ENCODE measurements at places on chromosomes 5 and 9.

- DNase-seq = no peak
Measured at GRCh38 chr5:25515525-25515924, 870.7 kb upstream of the CDH10 start.

DNA sequence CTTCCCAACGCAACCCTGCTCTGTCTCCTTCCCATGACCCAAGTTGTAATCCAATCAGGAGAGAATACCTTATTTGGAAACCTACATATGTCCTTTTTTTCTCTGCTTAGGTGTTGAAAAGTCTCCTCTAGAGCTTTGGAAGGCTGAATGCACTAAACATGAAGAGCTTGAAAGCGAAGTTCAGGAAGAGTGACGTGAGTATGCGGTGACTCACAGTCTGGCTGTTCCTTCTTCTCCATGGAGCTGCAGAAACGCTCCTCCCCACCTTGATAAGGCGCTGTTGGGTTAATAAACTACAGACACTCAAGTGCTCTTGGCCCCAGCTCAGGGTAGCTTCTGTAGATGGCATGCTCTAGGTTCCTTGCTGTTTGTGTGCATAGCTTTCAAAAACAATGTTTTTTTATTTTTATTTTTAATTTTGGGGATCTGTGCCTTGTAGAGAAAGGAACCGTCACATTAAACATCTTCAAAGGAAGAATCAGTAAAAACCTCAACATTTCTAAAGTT lies 30.7 kb downstream of the RAI14 start:
- DNase-seq = no peak

GRCh38 chr5:93570294-93571113 lies 10.5 kb downstream of the NR2F1-AS1 start:
- no peak for DNase-seq

DNA sequence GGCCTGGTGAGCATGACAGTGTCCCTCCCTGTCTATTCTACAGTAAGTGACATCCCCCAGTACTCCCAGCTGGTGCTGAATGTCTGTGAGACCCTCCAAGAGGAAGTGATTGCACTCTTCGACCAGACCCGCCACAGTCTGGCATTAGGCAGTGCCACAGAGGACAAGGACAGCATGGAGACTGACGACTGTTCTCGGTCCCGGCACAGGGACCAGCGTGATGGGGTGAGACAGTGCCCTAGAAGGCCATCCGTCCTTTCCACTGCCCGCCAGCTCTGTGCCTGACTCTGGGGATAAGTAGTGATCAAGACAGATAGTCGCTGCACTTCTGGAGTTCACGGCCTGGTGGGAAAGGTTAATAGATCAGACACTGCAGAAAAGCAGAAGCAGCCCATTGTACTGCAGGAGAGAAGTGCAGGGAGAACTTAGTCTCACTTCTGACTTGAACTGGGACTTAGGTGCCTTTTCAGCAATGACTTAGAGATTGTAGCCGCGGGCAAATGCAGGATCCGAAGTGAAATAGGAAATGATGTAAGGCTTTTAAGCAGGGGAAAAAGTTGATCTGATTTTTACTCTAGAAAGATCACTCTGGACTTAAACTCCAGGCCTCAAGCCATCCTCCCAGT lies 28.4 kb downstream of the SH3GLB2 start:
- DNase-seq = no peak

DNA sequence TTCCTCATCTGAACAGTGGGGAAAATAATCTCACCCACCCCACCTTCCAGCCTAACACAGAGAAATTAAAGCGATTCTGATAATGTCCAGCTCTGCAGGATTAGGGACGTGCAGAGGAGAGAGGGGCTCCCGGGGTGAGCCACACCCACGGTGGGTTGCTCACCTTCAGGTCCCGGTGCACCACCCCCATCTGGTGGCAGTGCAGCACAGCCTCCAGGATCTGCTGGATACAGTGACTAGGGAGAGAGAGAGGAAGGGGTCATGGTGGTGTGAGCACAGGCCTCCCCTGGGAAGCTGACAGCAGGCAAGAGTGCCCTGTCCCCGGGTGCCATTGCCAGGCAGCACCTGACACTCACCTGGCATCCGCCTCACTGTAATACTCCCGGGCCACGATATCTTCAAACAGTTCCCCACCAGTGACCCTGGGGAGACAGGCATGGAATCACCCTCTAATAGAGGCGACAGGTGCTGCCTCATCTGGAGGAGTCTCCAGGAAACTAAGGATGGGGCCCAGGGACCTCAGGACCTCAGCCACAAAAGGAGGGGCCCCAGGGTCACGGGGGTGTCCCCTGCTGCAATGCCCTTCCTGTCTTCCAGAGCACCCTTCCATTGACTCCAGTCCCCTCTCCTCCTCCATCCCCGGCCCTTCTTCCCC lies 33.0 kb downstream of the CAMK2A start:
- no peak for DNase-seq

GRCh38 chr5:142655339-142656267 lies 30.3 kb downstream of the FGF1 start:
- peak; percentile 75 for DNase-seq

- no peak for DNase-seq
Measured at GRCh38 chr9:107547303-107547702, 57.7 kb upstream of the KLF4 start.

GRCh38 chr5:58450018-58450417 lies 9.9 kb downstream of the PLK2 start:
- DNase-seq = no peak

GRCh38 chr9:121825031-121825691 lies 173.7 kb downstream of the DAB2IP start:
- DNase-seq = no peak

- no peak for DNase-seq
Measured at GRCh38 chr5:41176952-41177351, 36.4 kb downstream of the C6 start.

DNA sequence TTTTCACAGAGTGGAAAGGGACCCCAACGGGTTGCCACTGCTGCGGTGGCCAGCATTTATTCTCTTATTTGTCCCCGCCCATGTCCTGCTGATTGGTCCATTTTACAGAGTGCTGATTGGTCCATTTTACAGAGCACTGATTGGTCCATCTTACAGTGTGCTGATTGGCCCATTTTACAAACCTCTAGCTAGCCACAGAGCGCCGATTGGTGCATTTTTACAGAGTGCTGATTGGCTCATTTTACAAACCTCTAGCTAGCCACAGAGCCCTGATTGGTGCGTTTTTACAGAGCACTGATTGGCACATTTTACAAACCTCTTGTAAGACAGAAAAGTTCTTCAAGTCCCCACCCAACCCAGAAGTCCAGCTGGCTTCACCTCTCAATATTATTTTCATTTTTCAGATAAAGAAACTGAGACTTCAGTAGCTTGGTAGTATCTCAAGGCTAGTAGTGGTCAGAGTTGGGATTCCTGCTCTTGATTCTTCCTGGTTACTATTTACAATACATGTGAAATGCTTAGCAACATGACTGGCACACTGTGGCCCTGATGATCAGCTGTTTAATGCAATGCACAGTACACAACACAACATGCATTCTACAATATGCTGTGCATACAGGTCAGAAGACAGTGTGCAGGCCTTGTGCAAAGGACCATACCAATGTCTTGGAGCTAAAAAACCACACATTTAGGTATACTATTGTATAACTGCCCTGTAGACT lies 63.6 kb upstream of the BOD1 start:
- no peak for DNase-seq

GRCh38 chr5:164439799-164440198 lies 934.4 kb downstream of the MAT2B start:
- no peak for DNase-seq

DNA sequence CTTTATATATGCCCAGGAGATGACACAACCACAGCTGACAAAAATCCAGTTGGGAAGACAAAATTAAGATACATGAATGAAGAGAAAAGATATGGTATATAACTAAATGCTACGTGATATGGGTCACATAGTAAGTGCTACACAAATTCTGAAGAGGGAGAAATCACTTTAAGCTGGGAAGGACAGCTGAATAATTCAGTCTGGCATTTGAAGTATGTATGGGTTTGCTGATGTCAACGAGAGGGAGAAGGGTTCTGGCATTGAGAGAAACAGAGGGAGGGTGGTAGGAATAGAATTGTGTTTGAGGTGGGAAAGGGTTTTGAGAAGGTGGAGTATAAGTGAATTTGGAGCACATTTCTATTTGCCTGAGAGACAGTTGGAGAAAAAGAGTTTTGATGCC lies 6.7 kb upstream of the SLIT3 start:
- DNase-seq = no peak

GRCh38 chr9:16803648-16804047 lies 66.8 kb downstream of the BNC2 start:
- no peak for DNase-seq

GRCh38 chr9:114525513-114525912 lies 20.2 kb upstream of the WHRN start:
- no peak for DNase-seq

DNA sequence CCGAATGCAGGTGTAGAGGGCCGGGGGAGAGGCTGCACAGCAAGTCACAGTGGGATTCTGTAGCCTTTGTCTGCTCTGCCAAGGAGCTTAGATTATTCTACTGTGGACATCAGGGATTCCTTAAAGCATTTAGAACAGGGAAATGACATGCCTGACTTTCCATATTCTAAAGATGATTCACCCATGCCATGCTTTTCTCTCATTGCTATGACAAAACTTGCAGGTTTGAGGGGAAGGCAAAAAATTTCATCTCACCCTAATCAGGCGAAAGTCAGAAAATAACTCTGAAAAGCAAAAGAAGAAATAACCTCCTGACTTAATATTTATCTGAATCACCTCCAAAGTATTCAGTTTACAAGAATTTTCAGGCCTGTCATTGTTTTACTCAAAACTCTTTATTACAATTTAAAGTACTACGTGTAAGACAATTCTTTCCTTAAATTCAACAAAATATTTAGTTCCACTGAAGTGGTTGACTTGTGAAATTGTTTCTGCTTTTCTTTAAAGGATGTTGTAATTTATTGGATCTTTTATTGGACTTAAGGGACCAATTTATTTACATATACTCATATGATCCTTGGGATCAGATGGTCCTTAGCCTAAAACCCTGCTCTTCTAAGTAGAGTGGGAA lies 30.0 kb upstream of the GAS1 start:
- DNase-seq = no peak

GRCh38 chr5:34055667-34056066 lies 12.7 kb upstream of the C1QTNF3 start:
- no peak for DNase-seq

DNA sequence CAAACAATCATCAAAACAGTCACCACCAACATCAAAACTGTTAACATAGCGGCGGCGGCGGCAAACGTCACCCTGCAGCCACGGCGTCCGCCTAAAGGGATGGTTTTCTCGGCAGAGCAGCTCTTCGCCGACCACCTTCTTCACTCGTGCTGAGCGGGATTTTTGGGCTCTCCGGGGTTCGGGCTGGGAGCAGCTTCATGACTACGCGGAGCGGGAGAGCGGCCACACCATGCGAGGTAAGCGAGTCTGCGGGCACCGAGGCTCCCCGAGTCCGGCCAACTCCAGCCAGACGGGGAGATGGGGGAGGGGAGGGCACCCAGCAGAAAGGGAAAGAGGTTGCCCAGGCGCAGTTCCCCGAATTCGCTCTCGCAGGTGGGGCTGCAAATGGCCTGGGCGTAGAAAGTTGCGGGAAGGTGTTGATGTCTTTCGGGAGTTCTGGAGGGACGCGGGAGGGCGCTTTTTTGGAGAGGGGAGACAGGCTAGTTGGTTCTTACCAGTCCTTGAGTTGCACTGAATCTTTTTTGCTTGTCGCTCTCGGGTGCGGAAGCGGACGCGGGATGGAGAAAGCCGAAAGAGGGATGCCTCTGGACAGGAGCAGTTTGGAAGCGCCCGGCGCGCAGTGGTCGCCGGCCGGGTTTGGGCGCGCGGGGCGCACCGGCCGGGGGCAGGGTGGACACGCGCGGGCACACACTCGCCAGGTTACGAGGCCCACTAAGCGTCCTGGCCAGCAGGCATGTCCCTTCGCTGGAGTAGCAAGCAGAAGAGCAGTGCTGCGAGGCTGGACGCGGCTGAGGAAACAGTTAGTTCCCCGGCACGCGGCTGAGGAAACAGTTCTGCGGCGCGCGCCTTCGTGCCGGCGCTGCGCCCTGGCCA lies 849 bp downstream of the RORB start:
- no peak for DNase-seq

GRCh38 chr5:78515670-78516069 lies 132.9 kb downstream of the LHFPL2 start:
- no peak for DNase-seq

- DNase-seq = no peak
Measured at GRCh38 chr5:113546703-113547183, 33.2 kb downstream of the YTHDC2 start.

GRCh38 chr9:103407260-103407659 lies 412.1 kb downstream of the CYLC2 start:
- no peak for DNase-seq

- no peak for DNase-seq
Measured at GRCh38 chr5:128649192-128649591, 111.1 kb upstream of the FBN2 start.

DNA sequence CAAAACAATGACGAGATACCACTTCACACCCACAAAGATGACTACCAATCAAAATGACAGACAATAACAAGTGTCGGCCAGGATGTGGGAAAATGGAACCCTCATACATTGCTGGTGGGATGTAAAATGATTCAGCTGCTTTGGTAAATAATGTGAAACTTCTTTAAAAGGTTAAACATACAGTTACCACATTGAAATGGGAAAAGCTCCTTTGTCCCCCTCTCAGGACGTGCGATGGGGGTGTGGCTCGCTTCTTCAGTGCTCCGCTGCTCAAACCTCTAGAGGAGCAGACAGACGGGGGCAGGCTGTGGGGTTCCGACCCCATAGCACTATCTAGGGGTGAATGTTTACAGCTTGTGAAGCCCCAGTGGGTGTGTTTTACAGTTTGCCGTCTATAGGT lies 8.0 kb upstream of the PLPP6 start:
- no peak for DNase-seq

DNA sequence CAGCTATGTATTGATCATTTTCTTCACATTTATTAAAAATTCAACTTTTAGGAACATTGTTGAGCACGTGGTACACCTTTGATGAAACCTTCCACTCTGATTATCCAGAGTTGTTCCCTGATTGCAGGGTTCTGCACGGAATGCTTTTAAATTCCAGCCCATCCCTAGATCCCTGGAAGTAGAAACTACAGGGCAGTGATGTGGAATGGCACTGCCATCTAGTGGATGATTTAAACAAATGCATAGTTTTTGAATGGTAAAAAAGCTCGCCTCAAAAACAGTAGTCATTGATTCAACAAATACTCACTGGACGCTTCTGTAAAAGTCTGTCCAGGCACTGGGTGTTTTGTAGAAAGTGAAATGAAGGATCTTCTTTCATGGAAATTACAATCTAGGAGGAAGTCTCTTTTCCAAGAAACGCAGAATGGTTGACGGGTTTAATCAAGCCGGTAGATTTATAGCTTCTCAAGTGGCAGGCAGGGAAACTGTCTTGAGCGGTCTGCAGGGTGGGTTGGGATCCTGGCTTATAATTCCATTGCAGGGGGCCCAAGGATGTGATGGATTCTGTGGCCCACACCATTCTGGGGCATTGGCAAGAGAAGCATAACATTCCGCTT lies 118.4 kb downstream of the ARHGAP26 start:
- DNase-seq = peak; percentile 27

DNA sequence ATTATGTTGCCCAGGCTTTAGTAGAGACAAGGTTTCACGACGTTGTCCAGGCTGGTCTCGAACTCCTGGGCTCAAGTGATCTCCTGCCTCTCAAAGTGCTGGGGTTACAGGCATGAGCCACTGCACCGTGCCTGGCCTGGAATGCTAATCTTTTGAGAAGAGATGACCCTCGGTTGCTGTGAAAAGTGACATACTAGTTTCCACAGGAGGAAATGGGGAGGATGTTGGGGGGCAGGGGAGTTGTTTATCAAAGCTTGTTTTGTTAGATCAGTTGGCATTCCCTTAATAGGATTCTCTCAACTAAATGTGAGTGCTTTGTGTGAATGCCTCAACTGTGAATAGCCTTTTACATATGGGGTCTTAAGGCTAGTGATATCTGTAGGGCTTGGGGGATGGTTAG lies 16.4 kb upstream of the MATR3 start:
- DNase-seq = no peak
